Memory B cell (primary cell): ENCODE measurements at places on chromosomes 2 and 18.

DNA sequence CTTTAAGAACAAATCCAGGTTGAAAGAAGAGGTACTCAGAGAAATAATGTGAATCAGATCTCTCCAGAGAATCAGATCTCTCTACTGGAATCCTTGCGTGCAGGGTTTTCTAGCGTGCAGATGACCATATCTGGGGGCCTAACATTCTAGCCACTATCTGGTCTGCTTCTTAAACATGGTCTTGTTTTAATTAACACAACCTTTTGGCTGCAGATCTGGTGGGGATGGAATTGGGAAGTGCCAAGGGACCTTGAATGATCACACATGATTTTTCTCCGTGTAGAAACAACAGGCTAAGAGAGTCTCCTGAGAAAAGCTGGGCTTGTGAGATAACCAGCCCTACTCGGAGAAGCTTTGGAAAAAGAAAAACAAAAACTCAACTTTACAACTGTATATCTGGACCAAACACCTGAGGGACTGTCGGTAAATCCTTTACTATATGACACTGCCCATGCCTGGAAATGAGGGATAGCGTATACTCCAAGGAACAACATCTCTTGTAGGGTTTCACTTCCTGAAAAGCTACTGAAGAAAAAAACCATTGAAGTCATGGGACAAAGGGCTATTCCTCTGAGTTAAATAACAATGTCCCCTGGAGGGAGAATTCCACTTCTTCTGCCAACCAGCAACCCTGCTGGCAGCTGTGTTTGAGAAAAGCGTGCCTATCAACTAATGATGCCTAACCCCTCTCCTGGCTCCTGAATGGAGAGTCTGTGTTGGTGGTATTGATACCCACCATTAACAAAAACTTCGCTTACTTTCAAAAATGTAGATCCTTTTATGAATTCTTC is 171.0 kb upstream of the REV1 start:
- DNase-seq: no peak

GRCh38 chr18:36365836-36366775 is 68.6 kb downstream of the FHOD3 start:
- DNase-seq: no peak

DNA sequence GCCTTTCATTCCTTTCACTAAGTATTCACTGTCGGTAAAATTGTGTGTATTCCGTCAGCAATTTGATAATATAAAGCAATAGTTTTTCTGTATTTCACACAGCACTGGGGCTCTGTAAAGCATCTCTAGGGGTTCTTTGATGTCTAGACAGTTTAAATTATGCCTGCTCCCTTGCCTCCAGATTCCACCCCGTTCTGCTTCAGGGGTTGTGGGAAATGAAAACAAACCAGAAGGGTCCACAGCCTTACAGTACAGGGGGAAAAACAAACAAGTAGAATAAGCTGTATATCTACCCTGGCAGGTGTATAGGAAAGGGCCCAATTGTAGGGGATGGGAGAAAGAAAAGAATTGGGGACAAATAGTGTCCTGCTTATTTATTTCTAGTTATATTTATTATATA is 63.1 kb downstream of the ASXL3 start:
- no peak for DNase-seq

- no peak for DNase-seq
Measured at GRCh38 chr18:72470391-72470790, 73.8 kb downstream of the CBLN2 start.

- DNase-seq: no peak
Measured at GRCh38 chr2:32882816-32883810, 63.6 kb upstream of the LTBP1 start.

DNA sequence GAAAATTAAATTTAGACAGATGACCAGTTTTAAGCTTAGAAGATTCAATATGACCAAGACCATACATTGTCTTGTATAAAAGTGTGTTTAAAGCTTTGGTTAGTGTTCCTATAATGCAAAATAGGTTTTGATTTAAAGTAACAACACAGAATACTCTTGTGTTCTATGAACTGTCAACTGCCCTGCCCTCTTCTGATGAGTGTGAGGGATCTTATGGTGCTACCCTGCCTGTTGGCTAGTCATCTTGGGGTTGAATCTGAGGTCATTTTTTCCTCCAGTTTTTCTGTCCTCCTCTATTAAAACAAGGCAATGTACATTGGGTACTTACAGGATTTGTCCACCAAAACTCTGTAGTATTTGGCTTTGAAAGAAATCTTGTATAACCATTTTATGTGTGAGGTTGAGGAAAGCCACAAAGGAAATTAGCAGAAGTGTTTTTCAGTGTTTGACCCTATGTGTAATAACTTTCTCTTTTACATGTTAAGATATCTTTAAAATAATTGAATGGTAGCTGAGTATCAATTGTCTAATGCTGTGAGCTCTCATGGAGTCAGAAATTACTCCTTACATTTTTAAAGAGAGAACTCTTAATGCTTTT is 129.1 kb downstream of the SPTBN1 start:
- no peak for DNase-seq

DNA sequence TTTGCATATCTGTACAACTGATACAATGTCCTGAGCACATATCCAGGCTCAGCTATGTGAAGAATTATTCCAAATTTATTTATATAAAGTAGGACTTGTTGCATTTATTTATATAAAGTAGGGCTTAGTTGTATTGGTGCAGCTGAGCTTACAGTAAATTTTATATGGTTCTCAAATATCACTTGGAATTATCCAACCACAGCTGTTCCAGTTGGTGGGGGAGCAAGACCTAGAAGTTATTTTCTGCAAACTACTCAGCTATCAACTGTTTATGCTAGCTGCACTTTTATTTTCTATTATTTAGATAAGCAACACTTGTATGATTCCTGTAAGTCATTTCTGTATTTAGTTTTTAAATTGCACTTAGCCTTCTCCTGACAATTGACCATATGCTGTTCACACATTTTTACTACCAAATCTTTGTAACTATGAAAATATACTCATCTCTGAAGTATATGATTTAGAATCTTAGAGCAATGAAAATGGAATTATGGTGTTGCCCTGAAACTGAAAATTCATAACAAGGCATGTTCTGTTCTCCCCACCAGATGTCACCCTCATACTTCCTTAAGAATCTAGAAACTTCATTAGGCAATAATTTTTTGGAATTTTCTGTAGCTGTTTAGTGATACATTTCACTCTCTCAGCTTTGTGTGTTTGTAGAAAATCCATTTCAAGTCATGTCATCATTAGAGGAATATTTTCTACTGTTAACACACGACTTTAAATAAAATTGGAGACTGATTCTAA is 157.0 kb upstream of the CBLN2 start:
- no peak for DNase-seq

DNA sequence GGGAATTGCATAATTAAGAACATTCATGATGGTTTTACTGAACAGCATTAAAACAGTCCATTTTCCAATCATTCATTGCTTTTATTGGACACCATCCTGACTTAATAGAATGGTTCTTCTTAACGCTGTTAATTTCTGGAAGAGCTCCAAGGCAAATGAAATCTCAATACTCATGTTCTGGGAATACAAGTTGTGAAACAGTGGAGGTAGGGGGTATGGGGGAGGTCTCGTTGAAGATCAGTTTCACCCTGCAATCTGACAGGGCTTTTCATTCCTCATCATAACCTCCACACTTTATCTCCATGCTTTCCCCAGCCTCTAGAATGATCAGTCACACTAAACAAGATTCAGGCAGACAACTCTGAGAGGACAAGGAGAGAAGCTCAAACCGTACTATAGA is 113.6 kb downstream of the ETAA1 start:
- no peak for DNase-seq

DNA sequence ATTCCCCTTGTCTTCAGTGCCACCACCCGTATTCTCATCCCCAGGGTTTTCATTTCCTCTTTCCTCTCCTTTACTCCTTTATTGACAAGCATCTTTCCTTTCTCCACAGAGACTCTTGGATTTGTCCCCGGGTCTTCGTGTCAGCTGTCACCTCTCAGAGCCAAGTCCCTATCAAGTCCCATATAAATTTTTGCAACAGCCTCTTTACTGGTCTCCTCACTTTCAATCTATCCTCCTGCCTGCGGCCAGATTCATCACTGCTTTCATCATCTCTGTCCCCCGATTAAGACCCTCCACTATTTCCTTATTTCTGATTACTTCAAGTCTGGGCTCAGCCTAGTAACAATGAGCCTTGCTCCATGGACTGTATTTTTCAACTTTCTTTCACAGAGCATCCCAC is 113.8 kb downstream of the CTAGE1 start:
- no peak for DNase-seq

- DNase-seq: no peak
Measured at GRCh38 chr2:8889978-8890377, 52.6 kb upstream of the KIDINS220 start.

DNA sequence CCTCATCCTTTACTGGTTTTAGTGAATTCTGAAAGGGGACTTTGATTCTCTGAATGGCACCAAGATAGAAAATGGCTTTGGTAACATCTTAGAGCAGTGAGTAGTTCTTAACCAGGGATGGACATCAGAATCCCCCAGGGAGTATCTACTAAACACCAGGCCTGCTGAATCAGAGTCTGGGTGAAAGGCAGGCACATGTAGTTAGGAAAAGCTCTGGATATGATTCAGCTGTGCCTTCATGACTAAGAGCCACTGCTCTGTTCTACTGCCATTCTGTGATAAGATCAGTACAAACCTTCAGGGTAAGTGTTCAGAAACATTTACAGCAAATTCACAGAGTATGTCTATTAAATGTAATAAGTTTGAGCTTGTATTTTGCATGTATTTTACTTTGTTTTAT is 46.2 kb upstream of the B3GNT2 start:
- DNase-seq: no peak

DNA sequence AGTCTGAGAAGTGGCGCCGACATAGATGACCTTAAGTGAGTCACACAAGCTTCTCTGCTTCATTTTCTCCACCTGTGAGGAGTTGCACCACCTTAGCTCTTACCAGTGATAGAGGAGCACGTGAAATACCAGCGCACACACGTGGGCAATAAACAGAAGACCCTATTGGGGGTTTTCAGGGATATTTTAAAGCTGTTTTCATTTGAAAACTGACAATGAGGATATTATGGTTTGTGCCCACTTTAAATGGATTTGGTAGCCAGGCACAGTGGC is 47.3 kb upstream of the FZD7 start:
- no peak for DNase-seq

- DNase-seq: no peak
Measured at GRCh38 chr2:47819834-47820233, 36.9 kb downstream of the MSH6 start.

- no peak for DNase-seq
Measured at GRCh38 chr2:112010751-112011150, 44.3 kb upstream of the TMEM87B start.

GRCh38 chr2:138700716-138701115 is 79.5 kb downstream of the NXPH2 start:
- DNase-seq: no peak

DNA sequence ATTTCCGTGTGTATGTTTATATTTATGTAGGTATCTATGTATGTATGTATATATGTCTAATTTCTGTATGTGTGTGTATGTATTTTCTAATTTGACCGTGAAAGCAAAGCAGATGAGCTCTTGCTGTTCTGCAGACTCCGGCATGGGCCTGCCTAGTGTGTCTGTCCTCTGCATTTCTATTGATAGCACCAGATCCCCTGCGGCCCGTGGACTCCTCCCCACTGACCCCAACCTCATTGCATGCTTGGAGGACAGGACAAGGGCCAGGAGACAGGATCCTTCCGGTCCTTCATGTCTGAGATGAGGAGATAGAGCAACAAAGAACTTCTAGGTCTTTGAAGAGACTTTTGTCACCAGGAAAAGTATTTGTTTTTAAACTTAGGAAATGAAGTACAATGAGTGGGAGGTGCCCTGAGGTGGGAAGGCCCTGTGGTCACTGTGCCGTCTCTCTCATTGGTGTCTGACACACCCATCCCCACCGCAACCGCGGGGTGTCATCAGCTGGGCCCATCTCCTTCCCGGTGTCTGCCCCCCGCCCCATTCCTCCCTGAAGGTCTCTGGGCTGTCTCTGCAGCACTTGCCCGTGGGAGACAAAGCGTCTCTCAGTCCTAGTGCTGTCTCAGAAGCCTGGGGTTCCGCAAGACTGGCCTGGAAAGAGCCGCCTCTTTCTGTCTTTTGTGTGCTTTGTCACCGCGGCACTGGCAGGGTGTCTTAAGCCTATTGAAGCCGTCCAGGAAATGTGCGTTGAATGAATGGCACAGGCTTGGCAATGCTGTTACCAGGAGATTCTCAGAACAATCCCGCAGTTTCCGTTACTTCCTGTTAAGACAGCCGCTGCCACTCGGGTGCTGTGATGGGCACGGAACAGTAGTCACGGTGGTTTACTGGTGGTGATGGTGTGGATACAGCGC is 216.4 kb downstream of the AGAP1 start:
- no peak for DNase-seq

DNA sequence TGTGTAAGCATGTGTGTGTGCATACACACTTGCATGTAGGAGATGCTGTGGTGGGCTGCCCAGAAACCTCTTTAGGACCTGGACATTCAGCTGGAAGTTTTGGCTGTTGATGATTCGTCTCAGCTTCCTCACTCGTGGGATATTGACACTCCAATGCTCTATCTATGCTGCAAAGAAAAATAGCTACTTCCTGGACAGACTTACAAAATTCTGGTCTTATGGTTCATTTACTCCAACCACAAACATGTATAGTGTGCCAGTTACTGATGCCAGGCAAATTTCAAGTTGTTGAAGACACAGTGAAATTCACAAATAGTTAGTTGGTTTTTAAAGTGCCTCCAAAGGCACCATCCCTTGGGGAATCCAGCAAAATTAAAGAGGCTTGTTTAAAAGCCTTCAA is 882.6 kb downstream of the CPS1 start:
- DNase-seq: no peak

GRCh38 chr2:64227603-64228125 is 83.4 kb upstream of the PELI1 start:
- no peak for DNase-seq

GRCh38 chr18:36348971-36349417 is 51.5 kb downstream of the FHOD3 start:
- no peak for DNase-seq

- no peak for DNase-seq
Measured at GRCh38 chr2:28447943-28448792, 47.7 kb upstream of the PLB1 start.

DNA sequence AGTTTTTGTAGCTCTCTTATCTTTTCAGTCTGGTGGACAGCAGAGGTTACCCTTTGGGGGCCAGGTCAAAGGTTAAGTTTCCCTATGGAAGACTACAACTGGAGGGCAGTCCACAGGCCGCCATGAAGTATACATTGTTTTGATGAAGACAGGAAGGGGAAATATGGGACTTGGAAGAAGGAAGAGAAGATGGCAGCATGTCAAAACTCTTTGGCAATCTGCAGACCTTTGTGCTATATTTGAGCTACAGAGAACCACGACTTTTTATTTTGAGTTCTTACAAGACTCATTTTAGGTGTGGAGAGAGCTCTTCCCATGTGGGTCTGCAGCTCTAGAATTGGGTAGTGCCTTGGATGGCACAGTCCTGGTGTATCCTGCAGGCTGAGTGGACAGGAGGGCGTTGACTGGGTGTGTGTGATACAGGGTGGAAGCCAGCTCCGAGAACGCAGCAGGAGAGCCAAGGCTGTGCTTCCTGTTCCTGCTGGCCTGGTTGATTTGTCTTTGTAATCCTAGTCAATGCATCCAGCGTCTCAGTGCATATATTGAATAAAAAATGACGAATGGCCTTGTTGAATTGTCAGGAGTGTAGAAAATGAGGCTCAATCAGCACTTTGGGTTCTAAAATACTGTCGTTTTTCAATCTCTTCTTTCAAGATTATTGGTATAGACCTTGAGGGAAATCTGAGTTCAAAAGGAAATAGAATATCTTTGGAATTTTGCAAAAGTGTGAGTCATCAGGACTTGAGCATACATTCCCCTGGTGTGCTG is 11.5 kb downstream of the ITGA6 start:
- no peak for DNase-seq
